ENCODE measurements at places on chromosomes 5 and 9.

GRCh38 chr5:75047356-75047755 lies 5.0 kb downstream of the GCNT4 start:
- DNase-seq, result no peak

- no peak for DNase-seq
Observed at GRCh38 chr5:112930082-112930344, 8.0 kb upstream of the REEP5 start.

DNA sequence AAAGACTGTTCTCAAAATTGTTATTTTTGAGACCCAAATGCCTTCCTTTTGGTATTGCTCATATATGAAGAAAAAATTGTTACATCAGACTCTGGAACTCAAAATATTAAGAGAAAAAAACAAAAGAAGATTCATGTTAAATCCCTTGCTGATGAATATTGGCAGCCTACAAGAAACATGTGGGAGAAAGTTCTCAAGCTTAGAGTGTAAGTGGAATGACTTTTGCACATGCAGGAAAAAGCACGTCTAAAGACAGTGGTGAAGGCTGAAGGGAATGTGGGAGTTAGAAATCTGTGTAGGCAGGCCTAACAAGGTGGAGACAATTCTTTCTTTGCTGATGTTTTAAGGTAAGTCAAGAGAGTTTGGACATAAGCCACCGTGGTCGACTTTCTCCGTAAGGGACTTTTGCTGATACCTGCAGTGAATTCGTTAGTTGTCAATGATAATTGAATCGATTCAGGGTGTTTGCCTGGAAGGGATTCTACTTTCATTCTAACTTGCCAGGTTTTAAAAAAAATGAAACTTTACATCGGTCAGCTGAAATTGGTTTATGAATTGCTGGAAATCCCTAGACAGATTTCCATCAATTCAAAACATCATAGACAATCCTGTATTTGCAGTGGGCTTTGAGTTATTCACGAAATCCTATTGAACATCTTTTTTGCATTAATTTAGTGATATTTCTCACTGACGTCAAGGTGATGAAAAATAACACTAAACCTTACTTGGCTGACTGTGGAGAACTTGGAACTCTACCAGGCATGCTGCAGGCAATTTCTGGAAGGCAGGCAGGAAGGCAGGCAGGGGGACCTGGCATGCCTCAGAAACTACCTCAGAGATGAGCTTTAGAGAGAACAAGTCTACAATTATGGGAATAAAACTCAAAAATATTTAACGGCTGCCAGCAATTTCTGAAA lies 359.1 kb upstream of the ADAMTSL1 start:
- no peak for DNase-seq

- DNase-seq, result no peak
Observed at GRCh38 chr9:72309364-72310133, 55.5 kb downstream of the ZFAND5 start.

- no peak for DNase-seq
Observed at GRCh38 chr5:4699592-4699991, 440.5 kb upstream of the ADAMTS16 start.

GRCh38 chr5:64659289-64659688 lies 31.0 kb upstream of the SHISAL2B start:
- no peak for DNase-seq

DNA sequence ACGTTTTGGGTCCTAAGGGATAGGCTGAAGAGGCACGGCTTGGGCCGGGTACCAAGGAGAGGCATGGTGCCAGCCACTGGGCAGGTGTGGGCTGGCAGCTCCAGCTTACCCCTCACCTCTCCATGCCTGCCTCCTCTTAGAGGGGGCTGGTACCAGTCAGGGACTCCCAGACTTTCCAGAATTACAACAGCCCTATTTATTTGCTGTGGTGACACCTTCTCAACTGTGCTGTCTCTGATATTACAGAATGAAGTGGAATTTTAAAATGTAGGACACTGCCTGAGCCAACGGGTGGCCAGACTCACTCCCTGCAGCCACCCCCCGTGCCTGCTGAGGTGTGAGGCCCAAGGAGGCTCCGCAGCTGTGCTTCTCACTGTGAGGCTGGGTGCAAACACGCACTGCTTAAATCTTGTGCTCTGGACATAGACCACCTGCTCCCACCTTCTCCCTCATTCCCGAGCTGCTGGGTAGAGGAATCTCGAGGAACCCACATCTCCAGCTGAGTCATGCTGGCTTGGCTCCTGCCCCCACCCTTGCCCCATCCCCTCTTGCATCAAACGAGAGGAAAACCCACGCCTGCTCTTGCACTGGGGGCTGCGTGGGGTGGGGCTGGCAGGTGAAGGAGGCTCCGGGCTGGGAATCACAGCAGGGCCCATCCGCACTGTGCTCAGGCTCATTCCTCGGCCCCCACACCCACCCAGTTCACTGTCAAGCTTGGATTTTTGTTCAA lies 47.9 kb downstream of the PRRT1B start:
- DNase-seq, result no peak

GRCh38 chr9:127537014-127537413 lies 75.1 kb upstream of the STXBP1 start:
- peak; percentile 15 for DNase-seq

DNA sequence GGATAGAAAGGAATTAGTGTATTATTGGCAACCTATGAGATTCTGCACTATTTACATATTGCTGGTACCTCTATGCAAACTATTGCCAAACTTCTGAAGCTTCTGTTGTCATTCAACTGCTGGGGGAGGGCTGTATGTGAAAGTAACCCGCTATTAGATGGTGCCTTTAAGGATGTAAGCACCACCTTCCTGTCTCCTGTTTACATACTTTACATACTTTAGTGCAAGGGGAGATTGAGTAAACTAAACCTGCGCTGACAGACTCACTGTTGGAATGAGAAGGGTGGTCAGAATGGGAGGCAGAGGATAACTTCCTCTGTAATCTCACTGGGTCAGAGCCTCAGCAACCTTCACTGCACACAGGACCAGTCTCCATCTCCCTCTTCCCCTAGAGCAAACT lies 123.8 kb downstream of the NR3C1 start:
- DNase-seq, result no peak

GRCh38 chr5:132479111-132479951 lies 11.2 kb downstream of the IRF1 start:
- no peak for DNase-seq

DNA sequence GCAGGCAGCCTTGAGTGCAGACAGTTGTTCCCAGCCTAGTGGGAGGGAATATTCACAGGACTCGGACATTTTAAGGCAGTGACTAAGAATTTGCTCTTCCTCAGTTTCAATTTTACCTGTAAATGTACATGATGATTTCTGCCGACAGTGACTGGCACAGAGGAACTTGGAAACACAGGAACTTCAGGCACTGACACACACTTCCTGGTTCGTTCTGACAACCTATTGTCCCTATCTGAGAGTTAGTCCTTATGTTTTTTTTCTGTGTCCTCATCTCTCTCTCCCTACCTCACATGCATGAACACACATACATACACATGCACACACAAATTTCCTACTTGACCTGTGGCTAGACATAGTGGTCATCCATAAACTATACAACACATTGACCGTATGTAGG lies 89.4 kb upstream of the CD180 start:
- no peak for DNase-seq

- DNase-seq, result no peak
Observed at GRCh38 chr9:33818847-33819500, 2.0 kb downstream of the UBE2R2 start.

GRCh38 chr9:81885602-81886001 lies 42.6 kb upstream of the SPATA31D4 start:
- DNase-seq, result no peak

DNA sequence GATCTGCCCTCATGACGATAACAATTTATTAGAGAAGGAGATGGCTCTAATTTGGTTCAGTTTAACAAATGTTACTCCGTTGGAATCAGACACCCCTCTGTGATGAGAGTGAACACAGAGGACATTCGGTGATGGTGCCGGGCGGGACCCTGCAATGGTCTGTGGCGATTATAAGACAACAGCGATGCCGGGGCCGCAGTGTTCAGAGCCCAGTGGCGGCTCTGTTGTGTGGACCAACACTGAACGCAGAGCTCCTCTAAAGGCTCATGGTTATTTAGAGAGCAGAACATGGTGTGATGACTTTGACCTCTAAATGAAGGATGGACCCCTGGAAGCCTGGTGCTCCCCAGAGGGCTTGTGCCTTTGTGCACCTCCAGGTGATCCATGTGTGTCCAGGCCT lies 21.2 kb downstream of the UBE2QL1 start:
- no peak for DNase-seq

GRCh38 chr5:106113922-106114321 lies 1556.8 kb downstream of the EFNA5 start:
- no peak for DNase-seq

- no peak for DNase-seq
Observed at GRCh38 chr5:178331491-178331996, 98.9 kb upstream of the PHYKPL start.

DNA sequence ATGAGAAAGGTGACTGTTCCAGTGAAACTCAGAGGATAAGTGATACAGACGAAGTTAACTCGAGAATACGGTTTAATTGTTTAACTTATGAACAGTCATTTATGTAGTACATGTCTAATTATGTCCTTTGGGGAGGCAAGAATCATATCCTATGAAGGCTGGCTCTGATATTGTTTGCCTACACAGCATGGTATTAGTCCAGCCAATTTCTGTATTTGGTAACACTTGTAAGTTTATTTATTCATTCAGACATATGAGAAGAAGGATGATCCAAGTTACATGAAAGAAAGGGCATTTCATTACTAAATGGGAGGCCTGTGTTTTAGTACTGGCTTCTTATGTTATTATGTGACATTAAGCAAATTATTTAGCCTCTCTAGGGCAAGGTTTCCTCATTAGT lies 199.7 kb downstream of the NNT start:
- DNase-seq, result no peak

DNA sequence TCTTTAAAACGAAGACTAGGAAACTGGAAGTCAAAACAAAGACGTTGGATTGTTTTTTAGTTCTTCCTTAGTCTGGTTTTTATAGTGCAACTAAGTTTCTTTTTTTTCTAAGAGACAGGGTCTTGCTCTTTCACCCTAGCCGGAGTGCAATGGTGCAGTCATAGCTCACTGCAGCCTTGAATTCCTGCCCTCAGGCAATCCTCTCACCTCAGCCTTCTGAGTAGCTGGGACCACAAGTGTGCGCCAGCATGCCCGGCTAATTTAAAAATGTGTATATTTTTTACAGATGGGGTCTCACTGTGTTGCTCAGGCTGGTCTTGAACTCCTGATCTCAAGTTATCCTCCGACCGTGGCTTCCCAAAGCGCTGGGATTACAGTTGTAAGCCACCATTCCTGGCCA lies 27.6 kb downstream of the ZFYVE16 start:
- no peak for DNase-seq

- DNase-seq, result no peak
Observed at GRCh38 chr5:60209146-60209840, 315.8 kb upstream of the PDE4D start.

- DNase-seq, result no peak
Observed at GRCh38 chr9:95495961-95496360, 20.8 kb downstream of the PTCH1 start.

DNA sequence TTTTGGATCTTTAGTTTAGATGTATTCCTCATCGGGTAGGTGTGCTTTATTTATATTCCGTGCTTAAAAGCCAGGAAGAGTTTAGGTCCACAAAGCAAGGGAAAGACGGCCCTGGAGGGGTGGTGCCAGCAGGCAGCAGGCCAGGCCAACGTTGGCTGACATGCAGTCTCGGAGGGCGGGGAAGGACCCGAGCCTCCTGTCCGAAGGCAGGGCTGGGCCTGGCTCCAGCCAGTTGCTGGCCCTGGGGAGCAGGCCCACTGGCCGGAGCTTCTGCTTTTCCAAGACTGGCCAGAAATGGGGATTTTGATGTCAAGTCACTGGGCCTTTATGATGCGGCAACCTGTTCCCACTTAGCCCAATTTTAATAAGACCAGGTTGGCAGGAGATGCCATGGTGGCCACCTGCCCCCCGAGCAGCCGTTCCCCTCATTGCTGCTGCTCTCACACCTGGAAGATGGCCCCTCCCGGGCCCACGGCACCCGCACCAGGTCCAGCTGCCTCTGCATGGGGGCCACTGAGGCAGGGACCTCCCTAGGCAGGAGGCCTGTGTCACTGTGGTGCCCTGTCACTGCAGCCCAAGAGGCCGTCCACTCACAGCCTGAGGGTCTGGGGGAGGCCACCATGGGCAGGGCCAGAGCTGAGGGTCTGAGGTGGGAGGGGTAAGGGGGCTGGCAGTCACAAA lies 23.2 kb downstream of the LPCAT1 start:
- DNase-seq, result no peak

DNA sequence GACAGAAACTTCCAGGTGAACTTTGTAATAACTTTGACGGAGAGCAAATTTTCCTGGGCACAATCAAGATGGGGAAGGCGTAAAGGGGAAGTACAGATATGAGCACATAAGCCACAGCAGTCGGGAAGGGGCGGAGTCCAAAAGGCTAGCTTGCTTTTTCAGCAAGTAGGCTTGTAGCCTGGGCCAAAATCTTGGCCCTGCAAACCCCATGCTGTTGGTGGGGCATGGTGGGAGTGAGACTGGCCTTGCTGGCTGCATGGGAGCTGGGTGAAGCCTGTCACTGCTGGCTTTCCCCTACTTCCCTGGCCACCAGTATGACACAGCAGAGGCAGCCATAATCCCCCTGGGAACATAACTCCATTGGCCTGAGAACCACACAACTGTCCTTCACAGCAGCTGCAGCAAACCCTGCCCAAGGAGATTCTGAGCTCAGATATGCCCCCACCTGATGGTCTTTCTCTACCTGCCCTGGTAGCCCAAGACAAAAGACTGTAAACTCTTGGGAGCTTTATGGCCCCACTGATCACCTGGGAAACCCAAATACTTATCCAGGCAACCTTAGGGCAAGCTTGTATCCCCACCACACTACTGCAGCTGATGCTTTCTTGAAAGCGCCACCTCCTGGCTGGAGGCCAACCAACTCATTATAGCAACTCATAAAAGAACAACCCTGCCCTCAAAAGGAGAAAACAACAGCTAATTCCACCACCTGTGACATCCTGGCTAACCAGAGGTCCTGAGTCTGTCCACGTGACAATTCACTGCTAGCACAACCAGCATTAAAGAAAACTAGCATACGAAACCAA lies 24.0 kb downstream of the DCTN4 start:
- DNase-seq, result no peak

- DNase-seq, result no peak
Observed at GRCh38 chr5:113233606-113234005, 201.2 kb downstream of the TSSK1B start.

DNA sequence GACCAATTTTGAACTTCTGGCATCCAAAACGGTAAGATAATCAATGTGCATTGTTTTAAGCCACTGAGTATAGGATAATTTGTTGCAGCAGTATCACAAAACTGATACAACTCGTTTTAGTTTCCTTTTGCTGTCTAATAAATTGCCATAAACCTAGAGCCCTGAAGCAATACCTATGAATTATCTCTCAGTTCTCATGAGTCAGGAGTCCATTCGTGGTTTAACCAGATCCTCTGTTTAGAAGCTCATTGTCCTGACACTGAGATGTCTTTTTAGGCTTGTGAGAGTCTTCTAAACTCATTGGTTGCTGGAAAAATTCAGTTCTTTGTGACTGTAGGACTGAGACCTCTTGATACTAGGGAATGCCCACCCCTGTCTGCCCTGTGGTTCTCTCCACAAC lies 262.9 kb downstream of the SEMA5A start:
- no peak for DNase-seq

DNA sequence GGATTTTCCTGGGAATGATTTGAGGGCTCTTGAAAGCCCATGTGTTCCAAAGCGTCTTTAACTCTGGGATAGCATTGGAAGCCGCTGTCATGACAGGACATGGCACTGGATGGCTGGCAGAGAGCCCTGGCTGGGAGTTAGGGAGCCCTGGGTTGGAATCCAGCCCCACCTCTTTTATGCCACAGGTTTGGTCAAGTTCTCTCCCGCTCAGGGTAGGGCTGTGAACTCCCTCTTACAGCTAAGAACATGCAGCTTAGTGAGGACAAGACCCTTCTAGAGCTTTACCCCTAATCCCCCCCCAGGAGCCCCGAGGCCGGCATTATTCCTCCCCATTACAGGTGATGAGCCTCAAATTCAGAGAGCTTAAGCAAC lies 37.2 kb downstream of the OLFML2A start:
- DNase-seq, result no peak
